ENCODE measurements at places on chromosomes 4 and X.

GRCh38 chr4:47493238-47494123, 8.4 kb downstream of the ATP10D start:
- no peak for DNase-seq

DNA sequence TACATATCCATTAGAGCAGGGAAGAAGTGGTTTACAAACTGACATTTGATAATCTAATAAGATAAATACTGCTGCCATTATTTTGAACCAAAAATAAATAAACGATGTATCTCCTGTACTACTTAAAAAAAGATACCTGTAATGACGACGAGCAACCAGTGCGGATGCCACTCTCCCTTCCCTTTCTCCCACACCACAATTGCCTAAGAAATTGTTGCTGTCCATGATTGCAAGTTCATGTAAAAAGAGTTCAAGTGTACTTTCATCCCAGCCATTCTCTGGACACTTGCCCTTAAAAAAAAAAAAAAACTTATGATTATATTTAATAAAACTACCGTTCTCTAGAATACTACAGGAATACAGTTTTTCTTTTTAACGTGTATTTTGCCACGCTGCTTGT, 1.4 kb downstream of the SEPSECS start:
- DNase-seq, result no peak

- DNase-seq, result no peak
Measured at GRCh38 chrX:13778916-13779315, 38.0 kb downstream of the GPM6B start.

- no peak for DNase-seq
Measured at GRCh38 chrX:15299941-15300851, 15.2 kb downstream of the ASB11 start.

DNA sequence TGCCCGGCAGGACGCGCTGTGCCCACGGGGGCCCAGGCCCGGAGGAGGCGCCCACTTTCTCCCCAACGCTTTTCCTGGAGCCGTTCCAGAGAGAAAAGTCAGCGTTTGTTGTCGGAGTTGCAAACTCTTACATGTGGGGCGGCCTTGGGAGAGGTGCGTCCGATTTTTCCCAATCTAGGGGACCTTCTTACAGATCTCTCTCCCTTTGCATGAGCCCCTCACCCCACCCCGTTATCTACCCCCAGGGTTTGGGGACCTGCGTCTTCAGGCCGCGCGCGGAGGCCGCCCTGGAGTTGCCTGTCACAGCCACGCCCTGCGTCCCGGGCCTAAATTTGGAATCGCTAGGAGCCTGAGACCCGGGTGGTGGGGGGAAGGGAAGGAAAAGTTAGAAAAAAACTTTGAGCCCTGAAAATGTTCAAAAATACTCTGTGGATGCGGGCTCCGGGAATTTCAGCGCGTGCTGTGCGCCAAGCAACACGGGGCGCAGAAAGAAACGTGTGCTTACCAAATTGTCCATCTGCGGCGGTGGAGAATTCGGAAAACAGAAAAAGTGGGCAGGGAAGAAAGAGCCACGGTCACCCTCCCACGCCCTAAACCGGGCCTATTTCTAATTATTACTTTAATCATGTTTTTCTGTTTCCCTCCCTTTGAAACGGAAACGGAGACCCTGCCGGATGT, 587 bp downstream of the CD99 start:
- no peak for DNase-seq

- no peak for DNase-seq
Measured at GRCh38 chrX:103513067-103513466, 6.2 kb downstream of the RAB40A start.

DNA sequence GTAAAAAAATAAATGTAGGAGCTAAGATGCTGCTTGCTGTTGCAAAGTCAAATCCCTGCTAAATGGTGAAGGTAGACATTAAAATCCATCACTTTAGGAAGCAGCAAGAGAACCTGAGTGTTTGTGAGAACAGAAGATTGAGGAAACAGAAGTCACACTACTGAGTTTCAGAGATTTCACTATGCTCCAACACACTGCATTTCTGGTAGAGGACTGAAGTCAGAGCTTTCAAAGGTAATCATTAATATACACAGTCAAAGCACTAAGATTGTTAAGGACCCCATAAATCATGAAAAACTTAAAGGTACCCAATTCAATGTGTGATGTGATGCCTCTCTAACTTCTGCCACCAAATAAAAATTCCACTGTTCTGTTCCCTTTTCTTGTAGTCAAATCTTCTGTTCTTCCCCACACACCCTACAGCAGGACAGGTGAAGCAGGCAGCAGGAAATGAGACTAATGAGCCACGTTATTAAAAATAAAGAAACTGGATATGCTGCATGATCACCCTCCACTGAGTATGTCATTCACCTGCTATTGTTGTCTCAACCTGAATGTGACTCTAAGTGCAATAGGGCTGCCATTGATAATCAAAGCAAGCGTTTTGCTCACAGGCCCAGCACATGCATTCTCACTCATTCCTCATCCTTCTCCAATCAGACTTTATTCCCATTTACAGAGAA, 28.9 kb upstream of the APELA start:
- DNase-seq, result no peak

GRCh38 chr4:5970381-5971077, 47.7 kb downstream of the C4orf50 start:
- DNase-seq, result no peak

DNA sequence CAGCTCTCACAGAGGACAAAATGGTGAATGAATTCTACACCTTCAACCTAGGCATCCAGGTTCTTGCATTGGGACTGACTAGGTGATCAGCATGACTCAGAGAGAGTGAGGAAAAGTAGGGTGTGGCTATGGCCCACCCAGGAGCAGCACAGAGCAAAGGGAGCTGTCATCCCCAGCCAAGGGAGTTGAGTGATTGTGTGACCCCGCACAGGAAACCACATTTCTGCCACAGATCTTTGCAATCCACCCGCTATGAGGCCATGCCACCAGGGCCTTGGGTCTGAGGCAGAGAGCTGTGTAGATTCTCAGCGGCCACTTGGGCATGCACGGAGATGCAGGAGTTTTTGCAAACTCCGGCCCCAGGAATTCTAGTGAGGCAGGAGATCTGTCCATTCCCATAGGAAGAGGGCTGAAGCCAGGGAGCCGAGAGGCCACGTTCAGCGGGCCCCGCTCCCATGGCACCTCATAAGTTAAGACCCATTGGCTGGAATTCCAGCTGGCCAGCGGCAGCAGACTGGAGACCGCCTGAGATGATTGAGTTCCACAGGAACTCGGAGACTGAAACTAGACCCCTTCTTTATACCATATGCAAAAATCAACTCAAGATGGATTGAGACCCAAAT, 75.9 kb downstream of the NAA11 start:
- DNase-seq, result no peak

DNA sequence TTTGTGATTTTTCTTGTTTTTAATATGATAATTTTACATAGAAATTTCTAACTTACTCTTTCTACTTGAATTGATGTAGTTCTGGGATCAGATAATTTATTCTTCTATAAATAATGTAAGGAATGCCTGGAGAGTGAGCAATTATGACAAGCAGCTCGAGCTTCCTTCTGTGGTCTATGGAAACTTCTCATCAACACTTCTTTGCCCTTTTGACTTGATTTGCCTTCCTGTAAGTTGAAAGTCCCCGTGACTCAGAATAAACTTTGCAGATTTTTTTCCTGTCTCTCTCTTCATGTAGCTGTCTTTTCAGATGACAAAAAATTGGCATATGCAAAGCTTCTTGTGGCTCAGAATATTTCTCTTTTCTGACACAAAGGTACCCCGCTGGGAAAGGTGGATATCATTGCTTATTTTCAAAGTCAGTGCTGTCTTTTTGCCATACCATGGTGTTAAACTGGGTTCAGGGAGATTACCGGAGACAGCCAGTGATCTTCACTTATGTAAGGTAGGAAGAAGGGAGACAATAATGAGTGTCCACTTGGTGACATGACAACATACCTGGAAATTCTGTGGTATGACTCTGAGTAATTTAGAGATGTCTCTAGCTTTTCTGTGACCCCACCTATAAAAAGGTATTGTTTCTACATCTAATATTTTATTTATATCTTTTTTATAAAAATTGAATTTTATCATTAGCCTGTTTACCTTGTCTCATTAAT, 278.6 kb upstream of the GNPDA2 start:
- no peak for DNase-seq

DNA sequence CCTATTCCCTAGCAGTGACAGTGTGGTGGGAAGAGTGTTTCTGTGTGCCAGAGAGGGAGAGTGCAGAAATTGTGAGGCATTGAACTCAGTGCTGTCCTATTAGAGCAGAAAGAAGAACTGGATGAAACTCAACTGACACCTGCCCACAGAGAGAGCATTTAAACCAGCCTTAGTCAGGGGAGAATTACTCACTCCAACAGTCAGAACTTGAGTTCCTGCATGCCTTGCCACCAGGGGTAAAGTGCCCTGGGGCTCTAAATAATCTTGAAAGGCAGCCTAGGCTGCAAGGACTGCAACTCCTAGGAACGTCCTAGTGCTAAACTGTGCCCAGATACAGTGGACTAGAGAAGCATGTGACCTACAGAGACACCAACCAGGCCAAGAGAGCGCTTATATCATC, 12.8 kb downstream of the CYSLTR1 start:
- no peak for DNase-seq

DNA sequence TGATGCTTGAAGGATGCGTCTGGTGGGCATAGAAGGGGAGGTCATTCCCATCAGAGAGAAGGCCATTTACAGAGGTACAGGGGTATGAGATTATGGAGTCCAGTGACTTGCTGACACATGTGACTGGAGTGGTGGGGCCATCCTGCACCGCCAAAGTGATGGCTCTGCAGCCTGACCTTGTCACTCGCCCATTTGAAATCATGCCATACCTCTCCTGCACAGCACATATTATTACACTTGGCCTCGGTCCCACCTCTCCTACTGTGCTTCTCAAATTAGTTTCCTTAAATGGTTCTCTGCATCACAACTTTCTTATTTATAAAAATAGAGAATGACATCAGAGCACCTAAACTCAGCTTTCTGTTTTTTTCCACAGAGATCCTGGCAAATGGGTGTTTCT, 60.7 kb upstream of the HAND2 start:
- no peak for DNase-seq

DNA sequence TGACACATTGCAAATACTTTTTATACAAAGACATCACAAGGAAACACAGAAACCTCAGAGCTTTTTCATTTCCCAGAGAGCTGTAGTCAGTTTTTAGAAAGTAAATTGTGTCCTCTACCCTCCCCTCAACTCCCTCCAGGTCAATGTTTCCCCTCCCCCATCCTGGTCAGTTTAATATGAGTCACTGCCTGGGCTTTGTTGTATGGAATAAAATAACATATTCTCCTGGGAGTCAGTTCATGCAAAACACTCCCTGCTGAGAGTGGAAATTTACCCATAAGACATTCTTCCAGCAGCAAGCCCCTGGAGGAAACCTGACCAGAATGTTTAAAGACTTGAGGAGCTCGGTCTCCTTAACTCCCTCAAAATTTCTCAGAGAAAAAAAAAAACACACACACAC, 270.1 kb upstream of the LDB2 start:
- no peak for DNase-seq

DNA sequence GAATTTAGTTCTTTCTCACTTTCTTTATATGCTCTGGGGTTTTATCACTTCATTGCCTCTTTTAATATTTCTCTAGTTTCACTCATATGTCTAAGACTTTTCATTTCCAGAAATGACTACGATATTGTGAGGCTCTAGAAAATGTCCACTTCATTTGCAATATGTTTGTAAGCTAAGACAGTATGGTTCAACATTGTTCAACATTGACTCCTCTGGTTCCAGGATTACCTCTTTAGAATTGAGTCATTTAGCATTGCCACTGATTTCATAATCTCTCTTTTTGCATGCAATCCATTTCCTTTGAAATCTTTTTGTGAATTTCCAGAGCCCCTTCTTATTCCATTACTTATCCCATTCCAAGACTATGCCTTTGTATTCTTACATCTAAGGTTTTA, 32.3 kb downstream of the BBS12 start:
- no peak for DNase-seq

DNA sequence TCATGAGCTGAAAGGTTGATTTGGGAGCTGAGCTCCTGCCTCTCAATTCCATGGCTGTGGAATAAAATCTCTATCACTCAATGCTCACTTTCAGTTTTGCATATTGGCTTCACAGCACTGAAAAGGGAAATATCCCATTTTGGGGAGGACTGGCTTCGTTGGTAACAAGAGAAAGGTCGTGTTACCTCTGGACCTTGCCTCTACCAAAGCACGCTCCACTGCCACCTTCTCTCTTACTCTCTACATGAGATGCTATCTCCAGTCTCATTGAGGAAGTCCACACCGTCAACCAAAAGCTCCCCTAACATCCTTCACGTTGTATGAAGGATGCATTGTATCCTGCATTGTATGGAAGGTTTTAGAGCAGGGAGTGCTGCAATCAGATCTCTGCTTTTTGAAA, 195.0 kb upstream of the LDB2 start:
- DNase-seq, result no peak

GRCh38 chr4:136784326-136784725, 748.0 kb downstream of the PCDH18 start:
- DNase-seq, result no peak

DNA sequence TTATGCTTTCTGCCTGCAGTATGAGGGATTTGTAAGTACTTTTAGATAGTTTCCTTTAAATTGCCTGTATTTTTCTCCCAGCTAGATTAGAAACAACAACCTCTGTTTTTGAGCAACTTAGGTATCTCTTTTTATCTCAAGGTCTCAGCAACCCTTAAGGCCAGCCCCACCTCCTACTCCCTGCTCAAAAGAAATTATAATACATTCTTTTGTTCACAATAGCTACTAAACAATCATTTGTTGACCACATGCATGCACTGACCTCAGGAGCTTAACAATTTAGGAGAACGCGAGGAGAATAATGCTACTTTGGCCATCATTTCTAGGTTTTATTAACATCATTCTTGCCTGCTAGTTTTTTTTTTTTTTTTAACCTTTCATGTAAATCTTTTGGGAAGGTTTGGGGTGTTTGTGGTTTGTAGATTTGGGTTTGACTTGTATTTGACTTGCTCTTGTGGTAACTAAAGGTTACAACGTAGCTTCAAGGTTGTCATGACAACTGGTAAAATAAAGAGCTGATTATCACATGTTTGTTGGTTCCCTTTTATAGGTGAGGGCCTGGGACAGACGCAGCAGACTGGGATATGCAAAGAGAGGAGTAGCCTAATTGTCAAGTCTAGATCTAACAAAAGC, 145.4 kb upstream of the PLAC1 start:
- no peak for DNase-seq

DNA sequence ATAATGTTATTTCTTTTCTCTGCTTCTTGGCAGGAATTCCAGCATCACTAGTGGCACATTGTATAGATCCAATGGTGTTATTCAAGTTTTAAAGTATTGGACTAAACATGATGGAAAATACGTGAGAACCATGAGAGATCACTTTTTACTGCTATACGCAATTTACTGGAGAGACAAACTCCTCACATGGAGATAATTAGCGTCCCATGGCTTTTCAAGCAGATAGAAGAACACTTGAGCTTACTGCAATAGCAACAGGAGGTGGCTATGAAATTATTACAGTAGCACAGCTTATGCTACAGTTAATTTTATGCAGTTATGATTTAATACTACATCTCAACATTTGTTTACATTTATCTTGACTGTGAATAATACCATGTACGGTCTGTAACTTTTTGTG, 11.9 kb upstream of the TMEM185A start:
- DNase-seq, result no peak

GRCh38 chrX:38183596-38183995, 37.1 kb downstream of the SRPX start:
- DNase-seq, result no peak

All from stimulated activated CD4-positive, alpha-beta T cell treated with anti-CD3 and anti-CD28 coated beads, Interleukin-12 subunit alpha, Interleukin-12 subunit beta, amount 100 ng/mL, for 24 hours (primary cell).